Suppressor macrophage treated with lipopolysaccharide for 4 hours (primary cell): ENCODE measurements at places on chromosomes 12 and 14.

DNA sequence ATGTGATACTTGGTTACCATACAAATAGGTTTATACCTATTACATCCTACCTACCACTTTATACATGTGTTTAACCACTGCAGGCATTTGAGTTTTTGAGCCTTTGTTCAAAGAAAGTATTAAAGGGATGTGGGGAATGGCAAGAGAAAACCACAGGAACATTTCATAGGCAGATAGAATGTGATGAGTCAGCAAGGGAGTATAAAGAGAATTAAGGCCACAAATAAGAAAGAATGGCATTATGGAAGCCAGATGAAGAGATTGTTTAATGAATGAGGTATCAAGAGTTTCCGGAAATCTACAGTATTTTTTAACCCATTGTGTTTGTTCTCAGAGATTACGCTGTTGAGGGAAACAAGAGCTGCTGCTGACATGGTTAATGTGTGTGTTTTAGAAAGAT is 66.9 kb downstream of the METTL25 start:
- DNase-seq: no peak

DNA sequence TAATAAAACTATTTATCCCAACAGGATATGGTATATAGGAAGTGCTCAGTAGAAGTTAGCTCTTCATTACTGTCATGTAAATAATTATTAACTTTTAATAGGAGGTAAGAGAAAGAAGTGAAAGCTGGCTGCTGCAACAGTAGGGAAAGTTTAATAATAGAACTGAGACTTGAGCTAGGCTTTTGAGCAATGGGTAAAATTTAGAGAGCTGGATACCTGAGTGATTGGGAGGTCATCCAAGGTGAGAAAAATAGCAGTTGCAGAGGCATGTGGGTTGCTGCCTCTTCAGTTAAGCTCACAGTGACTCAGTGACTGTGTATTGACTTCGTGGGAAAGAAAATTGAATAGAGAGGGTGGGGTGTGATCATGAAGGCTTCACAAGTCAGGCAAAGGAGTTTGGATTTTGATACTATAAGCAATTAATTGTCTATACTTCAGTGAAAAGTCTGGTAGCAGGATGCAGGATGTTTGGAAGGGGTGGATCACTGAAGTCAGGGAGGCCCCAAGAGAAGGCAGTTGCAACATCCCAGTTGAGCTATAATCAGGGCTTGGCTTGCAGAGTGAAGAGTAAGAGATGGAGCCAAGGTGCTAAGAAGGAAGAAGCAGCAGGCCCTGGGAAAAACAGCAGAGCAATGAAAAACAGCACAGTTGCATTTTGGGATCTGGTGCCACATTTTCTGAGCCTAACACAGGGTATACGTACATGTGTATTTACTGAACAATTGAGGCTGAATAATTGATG is 172.0 kb upstream of the FRMD6 start:
- DNase-seq: no peak

DNA sequence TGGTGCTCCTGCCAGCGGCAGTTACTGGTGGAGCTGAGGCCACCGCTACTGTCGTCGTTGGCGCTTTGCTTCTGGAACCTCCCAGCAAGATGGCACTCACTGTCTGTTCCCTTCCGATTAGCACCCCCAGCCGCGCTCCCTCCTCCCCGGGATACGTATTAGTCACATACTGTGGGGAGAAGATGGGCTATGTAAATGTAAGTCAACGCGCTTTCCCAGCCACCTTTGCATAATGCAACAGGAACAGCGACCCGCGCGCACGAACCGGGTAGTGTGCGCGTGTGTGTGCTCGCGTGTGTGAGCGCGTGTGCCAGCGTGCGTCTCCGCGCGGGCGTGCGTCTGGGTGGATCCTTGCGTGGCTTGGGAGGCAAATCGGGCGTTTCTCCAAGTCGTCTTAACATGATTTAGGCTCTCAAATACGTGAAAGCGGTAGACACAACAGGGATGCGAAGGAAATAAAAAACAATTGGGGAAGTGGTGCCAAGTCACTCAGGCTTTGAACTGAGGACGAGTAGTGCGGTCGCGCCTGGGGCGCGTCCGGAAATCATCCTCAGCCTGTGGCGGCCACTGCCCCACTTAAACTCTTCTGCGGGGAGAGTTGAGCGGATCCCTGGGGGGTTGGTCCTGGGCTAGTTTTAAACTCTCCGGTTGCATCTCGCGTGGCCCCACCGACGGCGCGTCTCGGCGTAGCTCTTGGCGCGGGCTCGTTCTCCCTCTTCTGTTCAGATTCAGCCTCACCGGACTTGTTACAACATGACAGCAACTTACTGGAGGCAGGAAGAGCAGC is 1.8 kb downstream of the FLRT2 start:
- DNase-seq: peak; percentile 59

- no peak for DNase-seq
Measured at GRCh38 chr12:31466768-31467167, 124.2 kb downstream of the DENND5B start.

DNA sequence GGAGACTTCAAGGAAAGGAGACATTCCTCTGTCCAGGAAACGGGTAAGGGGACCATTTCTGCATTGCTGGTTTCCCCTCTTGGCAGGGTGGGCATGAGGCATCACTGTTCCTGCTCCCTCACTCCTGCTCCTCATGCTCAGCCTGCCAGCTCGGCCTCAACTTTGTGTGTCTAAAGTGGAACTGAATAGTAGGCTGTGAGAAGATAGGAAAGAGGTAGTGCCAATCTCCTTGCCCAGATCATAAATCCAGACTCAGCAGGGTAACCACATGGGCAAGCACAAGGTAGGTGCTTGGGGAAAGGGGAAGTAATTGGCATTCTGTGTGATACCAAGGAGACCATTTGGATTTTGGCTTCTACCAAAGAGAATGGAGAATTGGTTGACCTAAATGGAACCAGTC is 2.6 kb downstream of the LTB4R start:
- DNase-seq: no peak

GRCh38 chr14:96783915-96784224 is 13.3 kb upstream of the VRK1 start:
- DNase-seq: peak; percentile 90

DNA sequence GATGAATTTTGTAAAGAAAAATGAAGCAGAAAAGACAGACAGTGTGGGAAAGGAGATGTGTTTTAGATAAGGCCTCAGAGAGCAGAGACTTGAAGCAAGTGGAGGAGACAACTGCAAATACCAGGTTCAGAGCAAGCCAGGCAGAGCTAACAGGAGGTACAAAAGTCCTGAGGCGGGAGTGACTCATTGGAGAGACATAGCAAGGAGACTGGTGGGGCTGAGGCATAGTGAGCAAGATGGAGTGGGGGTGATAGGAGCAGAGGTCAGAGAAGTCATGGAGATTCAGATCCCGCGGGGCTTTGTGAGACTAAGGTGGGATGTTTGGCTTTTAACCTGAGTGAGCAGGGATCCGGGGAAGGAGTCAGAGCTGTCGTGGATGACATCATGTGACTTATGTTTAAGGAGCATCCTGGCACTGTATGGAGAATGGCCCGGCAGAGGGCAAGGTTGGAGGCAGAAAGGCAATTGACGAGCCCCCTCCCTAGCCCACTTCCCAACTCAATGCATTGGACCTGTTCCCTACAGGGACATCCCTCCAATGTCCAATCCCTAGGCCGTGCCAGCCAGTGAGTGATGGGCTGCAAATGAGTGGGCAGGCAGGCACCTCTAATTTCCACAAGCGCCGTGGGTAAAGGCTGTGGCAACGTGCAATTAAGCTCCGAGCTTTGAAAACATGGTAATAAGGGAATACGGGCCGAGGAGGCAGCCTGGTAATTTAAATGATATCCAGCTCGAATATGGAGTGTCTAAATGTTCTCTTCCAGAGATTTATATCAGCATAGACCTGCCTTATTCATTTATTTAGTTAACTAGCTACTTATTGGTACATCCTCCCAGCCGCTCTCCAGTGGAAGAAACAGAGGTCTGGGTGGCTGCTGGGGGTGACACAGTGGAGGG is 206.8 kb upstream of the LHX5 start:
- no peak for DNase-seq

DNA sequence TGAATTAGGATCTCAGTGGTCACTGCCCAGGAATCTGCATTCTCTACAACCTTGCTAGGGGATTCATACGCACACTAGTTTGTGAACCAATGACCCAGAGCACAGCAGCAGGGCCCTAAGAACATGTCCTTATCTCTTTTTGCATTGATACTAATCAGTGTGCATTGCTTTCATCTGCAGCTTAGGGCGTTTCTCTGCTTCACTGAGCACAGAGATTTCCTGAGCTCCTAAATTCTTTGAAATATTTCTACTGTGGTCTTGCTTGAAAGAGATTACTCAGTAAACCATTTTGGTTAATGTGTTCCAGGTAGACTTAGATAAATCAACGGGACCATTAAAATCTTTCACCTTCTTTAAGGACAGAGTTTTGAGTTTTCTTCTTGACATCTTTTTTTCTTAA is 351.3 kb upstream of the KITLG start:
- DNase-seq: no peak

DNA sequence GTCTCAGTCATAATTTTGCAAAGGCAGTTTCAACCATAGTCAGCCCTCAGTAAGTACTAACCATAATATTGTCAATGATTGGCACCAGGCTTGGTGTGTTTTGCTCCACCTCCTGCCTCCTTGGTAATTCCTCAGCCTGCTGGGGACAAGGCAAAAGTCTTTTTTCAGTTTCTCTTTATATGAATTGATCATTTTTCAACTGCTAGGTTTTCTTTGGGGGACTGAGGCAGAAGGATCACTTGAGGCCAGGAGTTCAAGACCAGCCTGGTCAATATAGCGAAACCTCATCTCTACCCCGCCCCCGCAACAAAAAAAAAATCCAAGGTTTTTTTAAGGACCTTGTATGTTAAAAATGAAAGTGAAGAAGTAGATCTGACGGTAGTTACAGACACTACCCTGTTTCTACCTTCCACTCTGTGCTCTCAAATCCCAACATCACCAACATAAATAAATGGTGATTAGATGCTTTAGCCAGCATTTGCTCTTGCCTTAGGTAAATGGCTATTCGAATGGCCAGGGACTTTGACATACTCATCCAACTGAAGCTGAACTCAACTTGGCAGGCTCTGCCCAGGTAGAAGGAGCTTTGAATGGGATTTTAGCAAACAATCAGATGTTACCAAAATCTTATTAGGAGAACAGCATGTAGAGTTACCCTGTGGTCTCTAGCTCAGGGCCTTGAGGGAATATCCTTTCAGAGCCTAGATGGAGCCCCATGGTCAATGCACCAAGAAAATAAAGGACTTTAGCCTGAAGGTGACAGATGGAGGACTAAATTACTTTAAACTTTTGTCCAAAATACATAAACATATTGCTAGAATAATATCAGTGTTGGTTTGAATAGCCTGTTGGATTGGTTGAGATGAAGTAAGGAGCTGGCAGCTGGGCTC is 126.9 kb upstream of the AMIGO2 start:
- DNase-seq: no peak

DNA sequence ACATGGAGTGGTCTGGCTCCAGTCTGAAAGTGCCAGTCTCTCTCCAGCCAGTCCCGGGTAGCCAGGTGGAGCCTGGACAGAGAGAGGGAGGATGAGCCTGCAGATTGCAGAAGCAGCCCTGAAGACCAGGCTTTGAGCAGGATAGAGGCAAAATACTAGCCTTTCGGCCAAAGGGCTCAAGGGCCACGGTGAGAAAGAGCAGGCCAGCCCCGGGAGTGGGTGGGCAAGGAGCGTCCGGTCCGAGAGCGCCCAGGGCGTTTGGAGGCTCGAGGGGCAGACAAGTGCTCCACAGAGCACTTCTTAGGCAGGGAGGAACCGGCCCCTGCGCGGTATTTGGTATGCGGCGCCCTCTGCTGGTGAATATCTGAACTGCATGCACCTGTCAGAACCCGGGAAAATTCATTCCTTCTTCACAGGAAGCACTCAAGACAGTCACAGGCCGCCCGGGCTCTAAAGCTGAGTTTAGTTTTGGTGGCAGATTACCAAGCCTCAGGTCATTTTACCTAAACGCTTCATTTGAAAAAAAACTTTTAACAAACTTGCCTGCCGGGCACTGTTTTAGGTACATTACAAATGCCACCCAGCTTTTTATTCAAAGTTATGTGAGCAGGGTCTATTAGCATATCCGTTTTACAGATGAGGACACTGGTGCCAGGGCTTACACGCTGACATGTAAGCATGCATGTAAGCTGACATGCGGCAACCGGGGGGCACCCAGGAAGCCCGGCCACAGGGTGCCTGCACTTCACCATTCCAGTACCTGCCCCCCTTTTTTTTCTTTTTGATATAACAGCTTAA is 21.0 kb upstream of the PSMC1 start:
- DNase-seq: peak; percentile 76

DNA sequence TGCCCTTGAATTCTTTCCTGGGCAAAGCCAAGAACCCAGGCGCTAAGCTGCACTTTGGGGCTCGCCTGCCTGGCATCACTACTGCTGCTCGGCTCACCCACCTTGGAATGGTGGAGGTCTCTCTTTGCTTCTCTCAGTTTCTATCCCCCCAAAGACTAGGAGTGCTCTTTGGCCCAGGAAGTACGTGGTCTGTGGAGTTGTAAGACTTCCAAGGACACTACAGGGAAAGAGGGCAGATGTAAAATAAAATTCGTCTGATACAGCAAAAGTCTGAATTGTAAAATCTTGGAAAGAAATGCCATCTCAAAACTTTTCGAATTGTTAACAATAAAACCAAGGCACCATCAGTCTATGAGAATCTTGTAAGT is 52.5 kb upstream of the MAP1LC3B2 start:
- no peak for DNase-seq

DNA sequence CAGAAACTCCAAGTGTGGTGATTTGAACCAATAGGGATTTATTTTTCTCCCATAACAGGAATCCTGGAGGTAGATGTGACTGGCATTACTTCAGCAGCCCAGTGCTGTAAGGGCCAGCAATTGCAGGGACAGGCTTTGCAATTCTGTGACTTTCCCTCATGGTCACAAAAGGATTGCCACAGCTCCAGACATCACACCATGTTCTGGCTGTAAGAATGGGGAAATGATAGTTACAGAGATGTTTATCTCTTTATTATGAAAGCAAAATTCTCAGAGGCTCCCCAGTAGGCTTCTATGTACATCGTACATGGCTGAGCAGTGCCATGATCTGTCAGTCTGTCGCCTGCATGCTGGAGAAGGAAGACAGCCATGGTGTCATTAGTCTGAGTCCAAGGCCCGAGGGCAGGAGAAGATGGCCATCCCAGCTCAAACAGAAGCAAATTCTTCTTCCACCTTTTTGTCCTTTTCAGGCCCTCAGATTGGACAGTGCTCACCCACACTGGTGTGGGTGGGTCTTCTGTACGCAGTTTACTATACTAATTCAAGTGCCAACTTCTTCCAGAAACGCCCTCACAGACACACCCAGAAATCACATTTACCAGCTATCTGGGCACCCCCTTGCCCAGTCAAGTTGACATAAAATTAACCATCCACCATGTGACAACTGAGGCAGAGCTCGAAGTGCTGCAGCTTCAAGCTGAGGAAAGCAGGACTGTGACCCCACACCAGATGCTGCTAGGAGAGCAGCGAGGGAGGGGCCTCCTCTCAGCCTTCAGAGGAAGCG is 17.2 kb downstream of the ZBTB42 start:
- DNase-seq: peak; percentile 22

- no peak for DNase-seq
Measured at GRCh38 chr12:64175254-64175945, 46.7 kb downstream of the KICS2 start.

DNA sequence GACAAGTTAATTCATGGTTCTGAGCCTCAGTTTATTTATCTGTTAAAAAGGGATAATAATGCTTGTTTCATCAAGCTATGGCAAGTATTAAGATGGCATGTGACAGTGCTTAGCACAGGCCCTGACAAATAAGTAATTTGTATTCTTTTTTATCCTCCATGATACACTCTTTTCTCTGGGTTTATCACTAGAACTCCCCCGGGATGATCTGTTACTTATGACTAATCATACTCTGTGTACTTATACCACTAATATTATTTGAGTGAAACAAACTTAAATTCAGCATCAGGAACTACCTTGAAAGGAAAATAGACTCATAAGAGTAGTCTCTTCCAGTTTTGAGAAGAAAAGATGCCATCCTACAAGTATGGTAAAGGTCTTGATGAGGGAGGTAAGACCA is 283.8 kb downstream of the PAWR start:
- no peak for DNase-seq
